Activated CD8-positive, alpha-beta memory T cell treated with anti-CD3 and anti-CD28 coated beads for 1 hour (primary cell): ENCODE measurements at places on chromosomes 3 and 15.
A peak's percentile ranks its signal among the peaks of the same experiment; 100 is the strongest.

DNA sequence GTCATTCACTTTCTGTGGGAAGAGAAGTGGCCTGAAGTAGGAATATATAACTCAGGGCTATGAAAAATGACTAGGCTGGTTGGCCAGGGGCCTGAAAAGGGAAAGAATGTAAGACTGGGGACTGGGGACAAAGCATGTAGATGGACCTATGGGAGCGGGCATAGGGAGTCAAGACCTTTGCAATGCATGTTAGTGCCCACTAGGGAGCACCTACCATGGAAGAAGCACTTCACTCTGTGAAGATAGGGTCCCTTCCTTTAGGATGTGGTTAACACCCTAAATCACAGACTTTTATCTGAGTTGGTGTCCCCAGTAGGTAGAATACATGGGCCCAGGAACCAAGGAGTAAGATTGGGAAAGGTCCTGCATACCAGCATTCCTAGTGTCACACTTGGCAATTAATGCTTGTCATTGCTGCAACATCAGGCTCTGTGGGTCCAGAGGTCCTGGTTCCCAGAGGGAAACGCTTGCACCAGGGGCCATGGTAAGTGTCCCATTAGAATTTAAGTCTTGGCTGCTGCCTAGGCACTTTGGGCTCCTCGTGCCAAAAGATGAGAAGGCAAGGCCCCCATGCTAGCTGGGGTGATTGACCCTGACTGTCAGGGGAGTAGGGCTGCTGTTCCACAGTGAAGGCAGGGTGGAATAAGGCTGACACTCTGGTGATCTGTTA, 79.6 kb downstream of the CRYGS start:
- no peak for DNase-seq

- DNase-seq, result no peak
Observed at GRCh38 chr3:14042680-14043079, 82.0 kb downstream of the CHCHD4 start.

DNA sequence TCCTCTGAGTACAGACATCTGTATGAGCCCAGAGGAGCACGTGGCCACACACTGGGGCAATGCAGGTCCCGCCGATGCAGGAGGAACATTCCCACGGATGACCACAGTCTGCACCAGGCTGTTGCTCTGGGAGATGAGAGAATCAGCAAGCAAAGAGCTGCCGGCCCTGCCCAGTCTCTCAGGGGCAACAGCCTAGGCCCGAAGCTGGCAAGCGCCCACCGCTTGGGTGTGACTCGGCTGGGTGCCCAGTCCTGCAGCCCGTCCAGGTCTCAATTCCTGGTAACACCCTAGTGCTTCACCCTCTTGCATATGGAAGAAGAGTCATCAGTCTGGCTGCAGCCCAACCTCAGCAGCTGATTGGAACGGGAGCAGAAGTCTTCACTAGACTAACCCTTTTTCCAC, 153.7 kb upstream of the HES1 start:
- DNase-seq, result no peak

DNA sequence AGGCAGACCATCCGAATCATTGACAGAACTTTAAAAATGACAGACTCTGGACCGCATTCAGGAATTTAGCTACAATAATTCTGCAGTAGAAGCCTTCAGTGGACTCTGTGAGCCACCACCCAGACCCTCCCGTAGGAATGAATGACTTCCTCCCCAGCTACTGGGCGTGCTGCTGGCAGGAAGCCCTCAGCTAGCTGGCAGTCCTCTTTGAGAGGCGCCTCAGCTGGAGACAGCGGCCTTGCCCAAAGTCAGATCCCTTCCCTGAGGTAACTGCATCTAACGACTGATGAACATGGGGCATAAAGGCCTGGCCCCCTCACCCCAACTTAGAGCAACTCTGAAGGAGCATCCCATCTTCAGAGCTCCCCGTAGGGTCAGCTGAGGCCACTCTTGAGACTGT, 25.8 kb downstream of the CRABP1 start:
- no peak for DNase-seq

DNA sequence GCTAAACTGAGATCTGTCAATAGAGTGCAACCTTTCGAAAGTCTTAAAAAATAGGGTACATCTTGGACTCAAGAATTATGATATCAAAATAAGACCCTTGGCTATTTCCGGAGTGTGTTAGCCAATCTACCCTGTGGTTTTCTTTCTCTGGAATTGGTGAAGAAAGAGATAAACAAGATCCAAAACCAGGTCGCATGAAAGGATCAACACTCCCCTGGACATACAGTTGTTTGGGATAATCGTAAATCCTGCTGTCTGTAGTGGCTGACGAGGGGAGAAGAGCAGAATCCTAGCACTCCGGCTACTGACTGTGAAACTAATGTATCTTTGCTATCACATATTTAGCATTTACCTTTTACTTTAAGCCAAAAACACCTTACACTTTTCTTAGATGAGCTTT, 30.9 kb downstream of the FNDC3B start:
- DNase-seq, result no peak

DNA sequence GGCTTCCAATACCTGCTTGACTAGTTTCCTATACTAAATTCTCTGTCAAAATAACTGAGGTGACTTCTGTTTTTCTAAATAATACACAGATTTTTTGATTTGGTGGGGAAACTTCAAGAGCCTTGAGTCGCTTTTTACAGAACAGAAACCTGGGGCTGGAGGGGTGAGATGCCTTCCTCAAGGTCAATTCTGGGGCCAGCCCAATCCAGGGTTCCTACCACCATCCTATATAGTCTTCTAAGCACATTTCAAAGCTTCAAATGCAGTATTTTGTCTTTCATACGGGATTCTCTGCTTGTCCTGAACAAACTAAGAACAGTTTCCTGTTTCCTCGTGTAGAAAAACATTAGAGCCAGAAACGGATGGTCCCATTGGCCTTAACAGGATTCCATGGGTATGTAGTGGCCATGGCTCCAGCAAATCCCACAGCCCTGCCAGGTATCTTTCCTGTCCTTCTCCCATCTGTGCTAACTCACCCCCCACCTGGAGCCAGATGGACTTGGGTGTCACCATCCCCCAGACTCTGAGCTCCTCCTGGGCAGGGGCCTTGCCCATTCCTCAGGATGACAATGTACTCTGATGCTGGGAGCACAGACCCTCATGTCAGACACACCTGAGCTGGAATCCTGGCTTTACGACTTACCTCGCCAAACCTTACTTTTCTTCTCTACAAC, 146.9 kb downstream of the KLF13 start:
- no peak for DNase-seq

DNA sequence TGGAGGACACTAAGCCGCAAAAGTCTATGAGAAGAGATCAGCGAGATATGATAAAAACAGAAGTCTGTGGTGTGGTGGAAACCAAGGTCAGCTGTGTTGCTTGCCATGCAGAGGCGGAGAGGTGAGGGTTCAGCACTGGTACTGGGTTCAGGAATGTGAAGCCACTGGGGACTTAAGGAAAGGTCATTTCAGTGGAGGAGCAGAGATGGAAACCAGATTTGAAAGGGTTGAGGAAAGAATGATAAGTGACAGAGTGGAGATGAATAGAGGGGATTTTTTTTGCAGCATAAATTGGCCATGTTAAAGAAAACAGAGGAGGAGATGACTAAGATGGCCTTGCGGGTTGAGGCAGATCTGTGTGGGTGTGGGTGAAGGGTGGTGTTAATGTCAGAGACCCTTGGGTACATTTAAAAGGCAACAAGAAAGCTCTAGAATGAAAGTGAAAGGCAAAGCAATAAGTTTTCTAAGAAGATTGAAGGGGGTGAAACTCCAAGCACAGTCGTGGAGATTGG, 265.5 kb downstream of the ADAMTSL3 start:
- no peak for DNase-seq

DNA sequence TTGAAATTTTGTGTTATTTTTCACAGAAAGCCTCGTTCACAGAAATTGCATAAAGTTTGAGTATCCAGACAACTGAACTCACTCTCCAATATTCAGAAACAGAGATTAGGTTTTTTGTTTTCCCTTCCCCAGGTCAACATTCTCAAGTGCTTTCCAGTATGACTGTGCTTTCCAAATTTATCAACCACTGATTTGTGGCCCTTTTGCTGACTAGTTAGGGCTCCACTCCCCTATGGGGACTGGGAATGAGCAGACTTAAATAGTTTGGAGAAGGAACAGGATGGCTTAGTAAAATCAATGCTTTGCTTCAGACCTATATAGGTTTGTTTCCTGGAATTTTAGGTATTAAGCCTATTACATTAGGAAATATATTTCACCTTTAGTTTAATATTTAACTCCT, 38.2 kb upstream of the NAALADL2 start:
- no peak for DNase-seq

DNA sequence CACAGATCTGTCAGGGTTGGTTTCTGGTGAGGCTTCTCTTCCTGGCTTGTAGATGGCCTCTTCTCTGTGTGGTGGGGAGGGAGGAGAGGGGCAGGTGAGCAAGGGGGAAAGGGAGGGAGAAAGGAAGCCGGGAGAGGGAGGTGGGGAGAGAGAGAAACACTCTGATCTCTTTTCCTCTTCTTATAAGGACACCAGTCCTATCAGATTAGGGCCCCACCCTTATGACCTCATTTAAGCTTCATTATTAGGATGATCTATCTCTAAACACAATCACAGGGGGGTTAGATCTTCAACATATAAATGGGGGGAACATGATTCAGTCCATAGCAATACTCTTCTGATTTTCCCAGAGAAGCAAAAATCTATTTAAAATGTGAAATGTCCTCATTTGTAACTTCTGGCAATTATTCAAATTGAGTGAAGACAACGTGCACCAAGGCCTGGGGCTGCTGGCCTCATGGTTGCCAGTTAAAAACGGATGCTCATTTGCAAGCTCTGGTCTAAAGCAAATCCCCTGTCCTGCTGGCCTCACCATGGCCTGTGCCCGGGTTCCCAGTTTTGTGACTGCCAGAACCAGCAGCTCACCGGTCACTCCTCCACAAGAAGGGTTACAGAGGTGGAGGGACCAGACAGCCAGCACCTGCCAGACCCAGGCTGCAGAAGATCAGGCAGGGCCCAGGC, 8.3 kb downstream of the POMGNT2 start:
- no peak for DNase-seq

- DNase-seq, result no peak
Observed at GRCh38 chr3:191985691-191986090, 524.7 kb downstream of the PYDC2 start.

DNA sequence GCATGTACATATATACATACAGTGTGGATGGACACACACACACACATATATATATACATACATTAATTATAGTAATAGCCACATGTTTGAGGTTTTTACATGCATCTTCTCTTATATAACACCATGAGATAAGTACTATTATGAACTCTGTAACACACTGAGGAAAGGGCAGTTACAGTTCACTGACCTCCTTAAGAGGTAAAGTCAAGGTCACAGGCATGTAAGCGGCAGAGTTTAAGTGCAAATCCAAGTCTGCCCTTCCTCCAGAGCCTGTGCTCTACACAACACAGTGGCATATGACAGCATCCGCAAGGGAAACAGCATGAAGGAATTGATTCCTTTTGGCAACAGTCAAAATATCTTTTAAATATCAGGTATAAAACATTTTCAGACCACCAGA, 26.4 kb downstream of the FHIT start:
- DNase-seq, result no peak

GRCh38 chr15:43370310-43370974, 401 bp downstream of the ZSCAN29 start:
- peak; percentile 8 for DNase-seq

GRCh38 chr3:19365471-19365870, 217.2 kb downstream of the KCNH8 start:
- no peak for DNase-seq

DNA sequence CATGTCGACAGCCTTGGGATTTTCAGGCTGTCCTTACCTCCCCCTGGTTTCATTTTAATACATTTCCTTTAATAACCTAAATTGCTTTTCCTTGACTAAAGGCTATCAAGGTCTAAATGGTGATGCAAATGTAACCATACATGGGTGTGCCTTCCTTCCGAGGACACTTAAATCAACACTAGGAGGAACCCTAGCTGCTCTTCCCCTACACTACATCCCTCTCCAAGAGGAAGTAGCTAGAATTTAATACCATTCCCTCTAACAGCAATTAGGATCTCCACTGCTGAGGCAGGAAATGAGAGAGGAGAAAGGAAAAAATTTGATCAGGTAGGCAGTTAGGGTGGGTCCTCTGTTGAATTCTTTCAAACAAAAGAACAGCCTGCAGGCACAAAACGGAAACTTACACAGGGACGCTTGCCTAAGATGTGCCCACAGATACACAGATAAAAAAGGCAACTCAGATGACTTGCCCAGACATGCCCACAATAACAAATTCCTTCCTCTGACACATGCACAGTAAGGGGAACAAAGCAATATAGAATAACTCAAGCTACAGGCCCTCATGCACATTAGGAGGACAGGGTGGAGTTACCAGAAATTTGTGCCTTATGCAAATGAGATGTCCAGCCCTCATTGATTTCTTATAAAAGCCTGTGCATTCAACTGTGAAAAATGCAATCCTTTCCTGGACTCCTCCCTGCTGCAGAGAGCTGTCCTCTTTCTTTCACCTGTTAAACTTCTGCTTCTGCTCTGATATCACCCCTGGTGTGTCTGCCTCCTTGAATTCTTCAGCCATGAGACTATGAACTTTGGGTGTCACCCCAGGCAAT, 1024.4 kb upstream of the CADM2 start:
- DNase-seq, result no peak

DNA sequence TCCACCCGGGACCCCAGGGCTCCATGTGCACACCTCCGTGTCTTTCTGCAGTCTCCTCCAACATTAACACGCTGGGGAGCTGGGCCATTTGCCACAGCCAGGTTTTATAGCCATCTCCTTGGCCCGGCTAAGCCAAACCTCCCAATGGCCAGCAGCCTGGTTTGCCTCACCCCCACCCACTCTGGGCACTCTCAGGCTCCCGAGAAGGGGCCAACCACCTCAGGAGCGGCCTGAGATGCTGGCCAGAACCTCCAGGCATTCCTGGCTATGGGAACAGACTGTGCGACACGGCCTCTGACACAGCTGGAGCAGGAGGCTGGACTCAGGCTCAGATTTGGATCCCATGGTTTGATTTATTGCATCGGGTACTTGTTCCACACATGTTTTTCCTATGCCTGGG, 289.7 kb downstream of the RPLP1 start:
- no peak for DNase-seq

DNA sequence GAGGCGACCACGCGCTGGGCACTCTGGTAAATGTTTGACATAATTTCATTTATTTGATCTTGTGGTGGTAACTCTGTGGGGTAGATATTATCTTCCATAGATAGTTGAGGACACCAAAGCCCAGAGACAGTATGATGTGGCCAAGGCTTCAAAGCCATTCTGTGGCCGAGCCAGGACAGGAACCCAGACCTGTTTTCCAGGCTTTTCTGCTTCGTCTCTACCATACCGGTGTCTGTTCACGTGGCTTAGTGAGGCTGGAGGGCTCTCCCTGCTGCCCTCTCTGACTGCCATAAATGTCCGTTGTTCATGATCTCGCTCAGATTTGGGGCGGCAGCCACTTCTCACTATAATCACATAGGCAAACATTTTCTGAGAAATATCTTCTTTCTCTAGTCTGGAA, 134.7 kb downstream of the PEX5L start:
- no peak for DNase-seq

GRCh38 chr3:176785171-176785570, 412.1 kb downstream of the TBL1XR1 start:
- DNase-seq, result no peak

- DNase-seq, result no peak
Observed at GRCh38 chr15:88303395-88303794, 46.9 kb upstream of the NTRK3 start.

GRCh38 chr15:48936666-48937065, 27.1 kb downstream of the SHC4 start:
- no peak for DNase-seq
